ENCODE measurements at places on chromosomes 3 and 15.

GRCh38 chr15:89760303-89761008 lies 9.4 kb upstream of the MESP1 start:
- peak; percentile 85 for DNase-seq

DNA sequence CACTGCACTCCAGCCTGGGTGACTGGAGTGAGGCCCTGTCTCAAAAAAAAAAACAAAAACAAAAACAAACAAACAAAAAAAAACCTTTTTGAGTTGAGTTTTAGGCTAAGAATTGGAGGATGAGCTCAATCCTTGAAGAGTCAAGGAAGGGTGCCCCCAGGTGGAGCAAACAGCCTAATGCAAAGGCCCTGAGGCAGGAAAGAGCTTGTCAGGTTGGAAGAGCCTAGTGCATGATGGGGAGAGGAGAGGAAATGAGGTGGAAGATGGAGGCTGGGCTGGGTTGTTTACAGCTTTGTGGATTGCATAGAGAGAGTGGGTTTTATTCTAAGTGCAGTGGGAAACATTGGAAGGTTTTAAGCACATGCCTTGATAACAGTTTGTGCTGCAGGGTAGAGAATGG lies 2.1 kb upstream of the SNX22 start:
- no peak for DNase-seq

DNA sequence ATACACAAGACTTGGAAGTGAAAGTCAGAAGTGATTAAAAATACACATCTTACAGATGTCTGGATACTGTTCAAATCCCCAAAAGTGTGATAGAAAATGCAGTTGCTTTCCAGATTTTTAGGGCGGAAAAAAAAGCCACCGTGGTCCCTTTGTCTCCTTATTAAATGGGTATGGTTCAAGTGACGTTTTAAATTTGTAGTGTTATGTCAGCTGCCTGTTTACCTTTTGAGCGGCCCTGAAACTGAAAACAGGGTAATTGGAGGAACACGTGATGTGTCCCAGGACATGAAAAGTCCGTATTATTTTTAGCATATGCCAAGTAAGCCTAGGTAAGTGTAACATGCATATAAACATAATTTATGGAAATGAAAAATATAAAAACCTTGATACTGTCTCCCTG lies 109.0 kb upstream of the PDZRN3 start:
- no peak for DNase-seq

GRCh38 chr15:94704946-94705345 lies 473.6 kb downstream of the MCTP2 start:
- DNase-seq: no peak

- DNase-seq: no peak
Observed at GRCh38 chr15:93314245-93314644, 225.2 kb upstream of the RGMA start.

DNA sequence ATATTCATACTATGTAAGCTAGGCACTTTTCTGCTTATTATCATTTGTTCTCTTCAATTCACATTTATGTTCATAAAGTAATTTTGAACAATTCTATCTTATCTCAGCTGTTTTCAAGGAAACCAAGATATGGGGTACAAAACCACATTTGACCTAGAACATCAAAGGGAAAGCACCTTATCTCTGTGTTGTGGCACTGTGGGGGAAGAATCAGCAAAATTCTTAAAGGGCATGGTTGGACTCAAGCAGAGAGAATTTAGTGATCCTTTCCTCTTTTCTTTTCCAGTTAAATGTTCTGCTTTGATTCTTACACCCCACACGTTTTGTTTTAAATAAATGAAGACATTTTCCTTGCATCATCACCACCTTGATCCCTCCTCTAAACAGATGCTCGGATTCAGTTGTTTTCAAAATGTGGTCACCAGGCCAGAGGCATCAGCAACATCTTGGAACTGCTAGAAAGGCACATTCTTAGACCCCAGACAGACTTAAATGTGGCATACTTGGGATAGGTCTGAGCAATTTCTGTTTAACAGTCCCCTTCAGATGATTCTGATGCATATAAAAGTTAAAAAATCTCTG lies 128.4 kb upstream of the TP63 start:
- DNase-seq: no peak

DNA sequence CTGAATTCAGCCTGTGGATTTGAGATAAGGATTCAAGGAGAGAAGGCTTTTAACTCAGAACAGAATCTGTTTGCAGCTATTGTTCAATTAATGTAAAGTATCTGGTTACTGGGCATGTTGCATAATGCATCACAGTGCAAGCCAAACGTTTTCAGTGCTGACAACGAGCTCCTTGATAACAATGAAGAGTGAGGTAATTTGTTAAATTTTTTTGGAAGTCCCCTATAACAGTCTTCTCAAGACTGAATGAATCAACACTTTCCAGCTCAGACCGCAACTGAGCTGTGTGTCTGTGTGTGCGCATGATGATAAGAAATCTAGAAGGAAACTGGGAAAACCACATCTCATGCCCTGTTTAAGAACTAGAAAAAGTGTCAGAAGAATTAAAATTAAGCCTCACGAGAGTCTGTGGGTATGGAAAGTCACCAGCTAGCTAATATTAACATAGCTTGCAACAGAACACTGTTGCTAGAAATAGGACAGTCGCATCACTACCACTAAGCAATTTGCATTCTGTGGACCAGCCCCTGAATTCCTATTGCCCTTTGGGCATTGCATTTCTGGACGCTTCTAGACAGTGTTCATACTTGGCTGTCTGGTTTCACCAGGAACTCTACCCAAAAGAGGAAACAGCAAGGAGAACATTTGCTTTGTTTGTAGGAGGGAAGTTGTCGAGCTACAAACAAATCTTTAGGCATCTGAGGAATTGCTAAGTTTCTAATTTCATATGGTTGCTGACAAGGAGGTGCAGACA lies 43.7 kb upstream of the ATP2C1 start:
- DNase-seq: peak; percentile 55

- DNase-seq: no peak
Observed at GRCh38 chr3:177527182-177527581, 329.9 kb upstream of the TBL1XR1 start.

- no peak for DNase-seq
Observed at GRCh38 chr3:15958692-15959433, 161.1 kb upstream of the ANKRD28 start.

GRCh38 chr15:49471733-49472132 lies 48.7 kb downstream of the FGF7 start:
- DNase-seq: no peak

- DNase-seq: no peak
Observed at GRCh38 chr3:194287374-194287773, 63.8 kb downstream of the CPN2 start.

DNA sequence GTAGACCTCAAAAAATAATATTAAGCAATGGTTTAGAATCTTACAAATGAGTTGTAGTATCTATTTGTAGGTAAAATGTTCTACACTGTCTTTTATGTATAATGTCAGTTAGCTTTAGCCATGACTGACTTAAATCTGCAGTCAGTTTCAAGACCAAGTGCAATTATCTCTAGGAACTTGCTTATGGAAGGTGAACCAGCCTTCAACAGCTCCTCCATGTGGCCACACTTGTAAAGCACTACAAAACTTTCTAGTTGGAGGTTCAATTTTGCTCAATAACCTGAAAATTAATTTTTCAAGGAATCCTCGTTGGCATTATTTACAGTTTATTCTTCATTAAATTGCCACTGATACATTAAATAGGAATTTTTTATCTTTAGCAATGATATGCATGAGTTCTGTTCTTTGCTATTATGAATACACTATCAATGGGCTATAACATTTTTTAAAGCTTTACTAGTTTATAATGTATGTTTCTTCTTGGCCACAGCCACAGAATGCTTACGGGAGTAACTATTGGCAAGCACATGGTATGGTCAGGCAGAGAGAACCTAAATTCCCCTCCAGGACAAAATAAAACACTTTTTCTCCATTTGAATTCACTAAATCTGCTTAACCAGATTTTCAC lies 315.3 kb upstream of the UBE2E2 start:
- no peak for DNase-seq

- no peak for DNase-seq
Observed at GRCh38 chr15:72535911-72536310, 61.8 kb downstream of the ARIH1 start.

- no peak for DNase-seq
Observed at GRCh38 chr3:194296454-194297263, 54.5 kb downstream of the CPN2 start.

All from BE2C (cell line).